ENCODE measurements at places on chromosomes 1 and 21. TPM values are rescaled to one million over a fixed set of nuclear protein-coding genes. Genes with fewer than 3 reads are reported as not detected.

- no peak for DNase-seq
Measured at GRCh38 chr1:203089651-203090045, 3.8 kb upstream of the MYOG start.

DNA sequence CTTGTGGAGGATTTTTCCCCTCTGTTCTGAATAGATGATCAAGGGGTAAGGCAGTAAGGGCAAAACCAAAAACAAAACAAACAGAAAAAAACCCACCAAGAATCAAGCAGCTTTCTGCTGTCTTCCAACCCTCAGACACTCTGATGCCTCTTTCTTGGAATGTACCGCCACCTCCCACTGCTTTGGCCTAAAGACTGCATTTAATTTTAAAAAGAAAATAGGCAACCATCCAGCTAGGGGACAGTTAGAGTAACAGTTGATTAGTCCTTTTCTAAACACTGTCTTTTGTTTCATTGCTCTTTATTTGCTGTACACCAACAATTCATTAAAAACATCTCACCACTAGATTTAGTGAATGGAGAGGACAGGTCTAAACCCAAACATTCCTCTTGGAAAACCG, 21.5 kb downstream of the WLS start:
- DNase-seq: no peak

RGS8 gene
- 5.9 TPM for total RNA-seq

TSACC gene
- 1.2 TPM for total RNA-seq

GRCh38 chr1:209672705-209673630, 2.2 kb upstream of the G0S2 start:
- DNase-seq: no peak
